ENCODE measurements at places on chromosomes 5 and 9.

DNA sequence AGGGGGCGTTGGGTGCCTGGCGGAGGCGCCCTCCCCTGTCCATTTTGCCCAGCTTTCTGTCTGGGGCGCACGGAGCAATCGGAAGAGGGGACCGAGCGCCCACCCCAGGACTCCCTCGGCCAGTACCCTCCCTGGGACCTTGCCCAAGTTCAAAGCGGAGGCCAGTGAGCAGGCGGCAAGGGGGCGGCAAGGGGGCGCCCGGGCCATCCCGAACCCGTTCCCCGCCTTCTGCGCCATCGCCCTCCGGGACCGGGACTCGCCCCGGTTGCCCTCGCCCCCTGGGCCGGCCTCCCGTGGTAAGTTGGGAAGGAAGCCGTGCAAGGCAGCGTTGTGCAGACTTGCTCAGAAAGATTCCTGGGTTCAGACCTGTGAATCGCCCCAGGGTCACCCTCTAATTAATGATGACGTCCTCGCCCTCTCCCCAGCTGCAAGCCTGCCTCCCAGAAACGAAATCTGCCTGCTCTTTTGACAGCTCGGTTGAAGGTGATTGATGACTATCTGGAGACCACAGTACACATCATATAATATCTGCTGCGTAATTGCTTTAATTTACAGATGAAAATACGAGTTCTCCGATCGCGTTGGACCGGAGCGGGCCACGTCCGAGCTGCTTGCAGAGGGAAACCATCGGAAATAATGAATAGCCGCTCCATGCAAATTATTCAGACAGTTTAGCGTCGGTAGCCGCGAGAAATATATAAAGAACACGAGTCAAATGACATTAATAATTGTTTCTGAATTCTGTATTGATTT lies 1.4 kb upstream of the IRX4 start:
- no peak for DNase-seq

DNA sequence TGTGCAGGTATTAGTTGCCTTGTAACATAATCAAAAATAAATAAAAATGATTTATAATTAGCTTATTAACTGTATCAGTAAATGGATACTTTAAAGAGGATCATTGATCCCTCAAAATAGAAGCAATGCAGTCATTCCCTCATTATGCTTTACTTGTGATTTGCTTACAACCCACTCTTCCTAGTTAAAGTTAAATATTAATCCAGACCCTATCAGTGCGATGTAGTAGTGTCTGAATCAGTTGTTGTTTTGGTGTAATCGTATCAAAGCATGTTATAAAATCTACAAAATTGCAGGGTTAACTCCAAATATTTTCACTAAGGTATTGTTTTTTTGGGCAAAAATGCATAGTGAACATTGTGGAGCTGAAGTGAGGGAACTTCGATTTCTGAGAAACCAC lies 17.6 kb downstream of the TENT4A start:
- no peak for DNase-seq

DNA sequence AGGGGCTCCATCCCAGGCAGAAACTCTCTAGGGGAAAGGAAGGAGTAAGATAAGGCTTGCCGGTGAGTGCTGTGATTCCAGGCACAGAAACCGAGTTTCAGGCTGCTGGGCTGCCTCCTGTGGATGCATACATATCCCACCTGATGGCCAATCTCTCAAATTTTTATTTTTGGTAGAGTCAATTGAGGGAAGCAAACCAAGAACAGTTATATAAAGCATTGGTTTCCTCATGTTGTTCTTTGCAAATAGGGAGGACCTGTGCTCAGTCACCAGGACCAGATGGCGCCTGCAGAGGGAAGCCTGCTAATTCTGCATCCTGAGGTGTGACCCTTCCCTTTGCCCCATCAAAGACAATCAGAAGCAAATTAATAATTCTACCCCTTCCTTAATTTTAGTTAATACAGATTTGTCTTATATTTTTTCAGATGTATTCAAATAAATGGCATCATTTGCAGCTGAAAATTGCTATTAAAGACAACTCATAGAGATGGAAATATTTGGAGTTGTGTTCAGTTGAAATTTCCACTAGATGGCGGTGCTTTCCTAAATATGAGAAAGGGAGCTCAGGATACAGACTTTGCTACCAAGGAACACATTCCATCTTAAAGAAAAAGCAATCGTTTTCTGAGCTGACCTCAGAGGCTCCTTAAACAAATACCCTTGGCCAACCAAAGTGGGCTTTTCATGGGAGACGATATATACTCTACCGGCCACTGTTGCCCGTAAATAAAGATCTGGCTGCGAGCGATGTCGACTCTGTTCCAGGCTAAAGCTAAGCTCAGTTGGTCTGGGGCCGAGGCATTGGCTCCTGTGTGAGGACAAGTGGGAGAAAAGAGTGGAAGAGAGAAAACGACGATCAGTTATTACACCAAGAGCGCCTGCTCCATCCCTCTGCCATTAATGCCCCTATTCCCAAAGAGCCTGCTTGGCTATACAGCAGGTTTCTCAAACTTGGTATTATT lies 225.7 kb upstream of the KLF9 start:
- peak; percentile 47 for DNase-seq

DNA sequence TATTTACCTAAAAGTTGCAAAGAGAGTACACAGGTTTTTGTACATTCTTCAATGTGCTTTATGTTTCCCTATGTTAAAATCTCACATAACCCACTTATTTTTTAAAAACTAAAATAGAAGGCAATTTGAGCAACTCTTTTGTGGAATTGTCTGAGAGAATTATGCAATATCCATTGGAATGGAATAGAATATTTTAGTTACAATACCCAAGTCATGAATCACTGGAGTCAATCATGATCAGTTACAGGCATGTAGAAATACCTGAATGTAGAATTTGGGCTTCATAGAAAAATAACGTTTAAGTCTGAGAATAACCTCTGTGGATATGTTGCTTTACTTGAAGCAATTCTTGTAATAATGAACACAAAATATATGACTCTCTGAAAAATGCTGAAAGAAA lies 143.3 kb downstream of the FGF10 start:
- DNase-seq = no peak

- DNase-seq = no peak
These were observed 96.8 kb downstream of the FBXO4 start for GRCh38 chr5:42021923-42022322.

GRCh38 chr5:177973066-177973635 lies 22.9 kb downstream of the PROP1 start:
- no peak for DNase-seq

DNA sequence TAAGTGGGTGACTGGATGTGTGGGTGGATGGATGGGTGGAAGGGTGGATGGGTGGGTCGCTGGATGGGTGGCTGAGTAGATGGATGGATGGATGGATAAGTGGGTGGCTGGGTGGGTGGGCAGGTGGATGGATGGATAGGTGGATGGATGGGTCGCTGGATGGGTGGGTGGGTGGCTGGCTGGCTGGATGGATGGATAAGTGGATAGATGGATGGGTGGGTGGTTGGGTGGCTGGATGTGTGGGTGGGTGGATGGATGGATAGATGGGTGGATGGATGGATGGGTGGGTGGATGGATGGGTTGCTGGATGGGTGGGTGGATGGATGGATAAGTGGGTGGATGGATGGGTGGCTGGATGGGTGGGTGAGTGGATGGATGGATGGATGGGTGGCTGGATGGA lies 27.3 kb upstream of the CEP72 start:
- no peak for DNase-seq

DNA sequence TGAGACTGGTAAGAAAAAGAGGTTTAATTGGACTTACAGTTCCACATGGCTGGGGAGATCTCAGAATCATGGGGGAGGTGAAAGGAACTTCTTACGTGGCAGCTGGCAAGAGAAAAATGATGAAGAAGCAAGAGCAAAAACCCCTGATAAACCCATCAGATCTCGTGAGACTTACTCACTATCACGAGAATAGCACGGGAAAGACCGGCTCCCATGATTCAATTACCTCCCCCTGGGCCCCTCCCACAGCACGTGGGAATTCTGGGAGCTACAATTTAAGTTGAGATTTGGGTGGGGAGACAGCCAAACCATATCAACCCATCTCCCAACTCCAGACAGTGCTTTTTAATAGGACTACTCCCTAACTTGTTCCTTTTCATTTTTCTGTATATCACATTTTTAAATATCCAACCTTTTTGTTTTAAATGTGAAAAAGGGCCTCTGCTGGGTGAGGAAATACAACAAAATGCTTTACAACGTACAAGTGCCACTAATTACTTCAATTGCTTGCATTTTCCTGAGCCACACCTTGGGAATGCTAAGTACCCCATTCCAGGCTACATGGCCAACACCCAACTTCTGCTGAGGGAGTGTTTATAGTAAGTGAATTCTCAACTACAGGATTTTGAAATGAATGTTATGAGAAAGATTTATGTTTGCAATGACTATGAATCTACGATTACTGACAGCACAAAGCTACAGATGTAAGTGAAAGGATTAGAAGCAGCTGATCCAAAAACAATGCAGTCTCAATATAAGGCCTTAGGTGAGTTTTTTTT lies 294.1 kb upstream of the CD180 start:
- no peak for DNase-seq

DNA sequence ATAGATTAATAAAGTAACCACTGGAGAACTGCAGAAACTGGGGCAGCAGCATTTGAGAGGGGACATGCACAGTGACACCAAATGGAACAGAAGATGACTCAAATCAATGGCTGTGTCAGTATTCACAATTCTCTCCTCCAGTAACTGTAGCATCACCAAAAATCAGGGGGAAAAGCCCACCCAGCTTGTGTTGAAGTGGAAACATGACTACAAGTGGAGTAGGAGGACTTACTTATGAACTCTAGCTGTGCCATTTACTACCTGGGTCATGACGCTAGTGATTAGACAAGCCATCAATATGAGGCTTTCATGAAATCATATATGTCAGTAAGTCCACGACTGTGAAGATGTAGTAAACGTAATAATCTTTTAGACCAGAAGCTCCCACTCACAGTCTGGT lies 199.8 kb upstream of the PTGER4 start:
- DNase-seq = no peak

GRCh38 chr9:28563291-28563934 lies 990.1 kb upstream of the C9orf72 start:
- DNase-seq = no peak

DNA sequence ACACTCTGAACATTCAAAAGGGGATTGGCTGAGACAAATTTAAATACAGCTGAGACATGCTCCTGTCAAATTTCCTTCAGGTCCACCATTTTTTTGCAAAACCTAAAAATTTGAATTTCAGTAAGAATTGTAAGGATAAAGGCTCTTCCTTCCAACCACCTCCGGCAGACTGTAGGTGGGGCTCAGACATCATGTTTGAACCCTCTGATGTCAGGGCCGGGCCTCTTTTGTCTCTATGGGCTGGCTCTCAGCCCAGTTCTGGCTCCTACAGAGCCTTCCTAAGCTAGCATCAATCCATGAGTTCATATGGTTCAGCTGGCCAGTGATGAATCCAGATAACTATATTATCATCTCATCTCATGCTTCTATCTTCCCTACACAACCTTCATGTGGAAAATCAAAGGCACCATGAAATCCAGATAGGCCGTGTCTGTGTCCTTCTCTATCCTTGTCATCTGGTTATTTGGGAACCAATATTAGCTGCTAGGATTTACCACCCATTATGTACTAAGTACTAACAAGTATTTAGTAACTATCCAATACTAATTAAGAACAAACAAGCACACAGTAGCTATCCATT lies 44.2 kb downstream of the NIPSNAP3B start:
- no peak for DNase-seq

- DNase-seq = peak; percentile 53
These were observed 27.4 kb downstream of the FAM219A start for GRCh38 chr9:34430843-34431437.

DNA sequence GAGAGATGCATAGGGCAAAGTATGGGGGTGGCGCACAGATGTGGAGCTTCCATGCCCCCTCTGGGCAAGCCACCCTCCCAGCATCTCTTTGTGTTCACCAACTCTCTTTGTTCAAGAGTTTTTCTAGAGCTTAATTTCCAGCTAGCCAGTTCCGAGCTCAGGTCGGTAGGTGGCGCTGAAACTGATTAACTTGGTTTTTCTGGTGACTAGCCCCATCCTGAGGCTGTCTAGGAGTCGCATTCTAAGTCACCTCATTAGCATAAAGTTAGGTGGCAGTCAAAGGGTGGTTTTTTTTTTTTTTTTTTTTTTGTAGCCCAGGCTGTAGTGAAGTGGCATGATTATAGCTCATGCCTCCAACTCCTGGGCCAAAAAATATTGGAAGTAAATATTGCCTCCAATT lies 476.4 kb downstream of the KDM4C start:
- peak; percentile 59 for DNase-seq

DNA sequence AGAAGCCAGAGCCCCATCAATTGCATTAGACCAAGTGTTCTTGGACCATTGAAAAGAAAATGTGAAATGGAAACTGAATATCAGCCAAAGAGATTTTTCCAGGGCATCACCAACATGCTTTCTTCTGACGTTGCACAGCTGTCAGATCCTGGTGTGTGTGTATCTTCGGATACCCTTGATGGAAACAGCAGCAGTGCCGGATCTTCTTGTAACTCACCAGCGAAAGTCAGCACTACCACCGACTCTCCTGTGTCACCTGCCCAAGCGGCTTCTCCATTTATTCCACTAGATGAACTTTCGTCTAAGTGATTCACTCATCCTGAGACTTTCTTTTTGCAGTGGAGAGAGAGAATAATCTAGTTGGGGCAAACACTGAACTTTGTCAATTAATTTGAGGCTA lies 75.7 kb downstream of the PIP5K1B start:
- DNase-seq = peak; percentile 30

- peak; percentile 43 for DNase-seq
These were observed 86.5 kb downstream of the KLHL3 start for GRCh38 chr5:137649228-137649935.

GRCh38 chr5:90399251-90399650 lies 10.3 kb downstream of the CETN3 start:
- no peak for DNase-seq

DNA sequence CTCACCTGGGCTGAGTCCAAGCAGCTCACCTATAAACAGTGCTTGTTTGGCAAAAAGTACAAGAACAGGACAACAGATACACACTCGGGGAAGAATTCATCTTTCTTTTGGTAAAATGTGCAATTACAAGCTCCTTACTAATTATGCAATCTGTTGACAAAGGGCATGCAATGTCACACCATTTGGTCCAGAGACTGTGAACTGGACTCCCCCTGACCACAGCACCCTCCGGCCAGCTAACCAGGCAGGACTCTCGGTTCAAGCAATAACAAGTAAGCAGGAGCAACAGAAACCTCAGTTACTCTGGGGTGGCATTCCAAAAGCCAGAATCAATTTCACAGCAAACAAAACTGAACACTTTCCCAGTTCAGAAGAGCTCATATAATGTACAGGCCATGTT lies 113.8 kb downstream of the GNAQ start:
- no peak for DNase-seq

GRCh38 chr5:39319395-39319794 lies 44.9 kb downstream of the C9 start:
- DNase-seq = no peak

DNA sequence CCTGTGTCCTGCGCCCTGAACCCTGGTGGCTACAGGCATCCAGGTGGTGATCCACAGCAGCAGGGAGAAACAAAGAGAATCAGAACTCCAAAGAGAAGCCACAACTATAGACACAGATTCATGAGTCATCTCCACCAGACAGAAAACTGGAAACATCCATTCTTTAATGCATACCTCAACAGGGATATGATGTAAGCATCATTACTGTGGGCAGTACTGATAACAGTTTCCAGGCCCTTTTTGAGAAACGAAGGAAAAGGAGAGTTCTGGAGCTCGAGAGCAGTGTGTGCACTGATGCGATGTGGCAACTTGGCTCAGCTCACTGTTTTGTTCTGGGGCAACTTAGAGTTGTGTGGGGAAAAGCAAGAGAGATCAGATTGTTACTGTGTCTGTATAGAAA lies 215.6 kb upstream of the ADAMTS16 start:
- DNase-seq = no peak

Data from D341Med (cell line).